ENCODE measurements at places on chromosomes 16 and 17.

DNA sequence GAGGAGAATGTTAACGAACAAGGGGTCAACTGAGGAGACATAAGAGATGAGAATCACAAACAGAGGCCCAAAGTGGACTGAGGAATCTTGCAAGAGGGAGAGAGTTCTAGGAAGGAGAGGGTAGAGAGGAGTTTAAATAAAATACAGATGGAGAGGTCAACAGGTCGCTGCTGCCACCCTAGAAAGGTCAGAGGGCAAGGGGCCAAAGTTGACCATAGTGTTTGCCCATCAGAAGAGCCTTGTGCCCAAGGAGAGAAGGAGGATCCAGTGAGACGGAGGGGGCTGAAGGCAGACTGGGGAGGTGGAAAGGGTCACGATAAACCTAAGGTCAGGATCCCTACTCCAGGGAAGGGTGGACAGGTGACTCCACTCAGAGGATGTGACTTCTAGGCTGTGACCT lies 6.9 kb upstream of the ITGA3 start:
- no peak for DNase-seq

GRCh38 chr17:59388069-59388556 lies 56.7 kb downstream of the YPEL2 start:
- DNase-seq: no peak

DNA sequence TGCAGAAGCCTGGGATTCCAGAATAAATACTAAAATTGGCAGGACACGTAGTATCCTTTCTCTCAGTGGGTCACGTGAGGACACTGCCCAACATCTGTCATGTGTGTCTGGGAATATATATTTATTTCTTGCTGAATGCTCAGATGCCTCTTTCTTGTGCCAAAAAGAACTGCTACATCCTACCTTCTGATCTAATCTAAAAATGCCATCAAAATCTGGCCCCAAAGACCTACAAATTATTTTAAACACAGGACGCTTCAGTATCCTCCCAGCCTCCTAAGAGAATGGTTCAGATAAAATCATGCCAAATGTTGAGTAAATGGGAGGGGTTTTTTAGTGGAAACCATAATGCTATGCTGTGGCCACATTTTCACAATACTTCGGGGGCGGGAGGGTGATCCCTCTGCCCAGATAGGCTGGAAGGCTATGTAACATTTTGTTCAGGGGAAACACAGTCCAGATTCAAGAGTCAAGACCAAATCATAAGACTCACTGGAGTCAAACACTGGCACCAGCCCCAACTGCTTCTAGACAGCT lies 22.9 kb upstream of the CORO6 start:
- DNase-seq: peak; percentile 93

GRCh38 chr16:55471448-55472097 lies 7.4 kb upstream of the MMP2 start:
- DNase-seq: peak; percentile 73

- no peak for DNase-seq
Observed at GRCh38 chr16:962901-963814, 7.6 kb downstream of the LMF1 start.

Measured in cardiac fibroblast (primary cell).